ENCODE measurements at places on chromosomes 7 and 10.
A peak's percentile ranks its signal among the peaks of the same experiment; 100 is the strongest.

DNA sequence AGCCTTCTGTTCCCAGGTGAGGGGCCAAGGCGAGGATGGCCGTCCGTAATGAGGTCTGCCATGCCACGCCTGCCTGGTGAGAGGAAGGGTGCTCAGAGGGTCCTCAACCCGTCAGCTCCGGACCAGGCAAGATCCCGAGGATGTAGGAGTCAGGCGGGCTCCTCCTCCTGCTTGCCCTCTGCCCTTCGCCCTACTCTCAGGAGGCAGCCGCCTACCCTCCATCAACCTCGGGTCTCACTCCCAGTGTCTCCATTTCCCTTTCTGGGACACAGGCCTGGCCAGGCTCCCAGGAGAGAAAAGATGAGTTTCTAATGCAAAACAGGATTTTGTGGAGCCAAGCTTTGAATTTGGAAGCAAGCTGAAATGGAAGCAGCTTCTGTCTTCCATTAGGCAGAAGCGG is 184.0 kb downstream of the PTPN20 start:
- DNase-seq: no peak

DNA sequence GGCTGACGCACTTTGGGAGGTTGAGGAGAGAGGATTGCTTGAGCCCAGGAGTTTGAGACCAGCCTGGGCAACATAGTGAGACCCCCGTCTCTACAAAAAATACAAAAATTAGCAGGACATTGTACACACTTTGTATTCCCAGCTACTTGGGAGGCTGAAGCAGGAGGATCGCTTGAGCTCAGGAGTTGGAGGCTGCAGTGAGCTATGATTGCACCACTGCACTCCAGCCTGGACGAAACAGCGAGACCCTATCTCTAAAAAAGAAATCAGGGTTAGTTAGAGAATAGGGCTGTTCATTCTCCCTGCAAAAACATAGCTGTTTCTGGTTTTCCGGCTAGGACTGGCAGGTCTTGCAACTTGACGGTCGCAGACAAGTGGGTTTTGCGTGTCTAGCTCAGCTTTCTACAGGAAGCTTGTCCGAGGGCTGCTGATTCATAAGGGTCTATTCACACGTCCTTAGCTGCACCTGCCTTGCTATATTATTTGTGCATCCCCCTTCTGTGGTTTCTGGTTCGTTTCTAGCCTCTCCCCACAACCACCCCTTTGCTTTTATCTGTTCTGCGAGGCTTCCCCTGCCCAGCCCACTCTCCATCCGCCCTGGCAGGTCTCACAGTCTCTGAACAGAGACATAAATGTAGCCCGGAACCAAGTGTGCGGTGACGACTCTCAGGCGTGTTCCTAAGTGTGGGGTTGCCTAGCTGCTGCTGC is 10.7 kb downstream of the AMZ1 start:
- no peak for DNase-seq

DNA sequence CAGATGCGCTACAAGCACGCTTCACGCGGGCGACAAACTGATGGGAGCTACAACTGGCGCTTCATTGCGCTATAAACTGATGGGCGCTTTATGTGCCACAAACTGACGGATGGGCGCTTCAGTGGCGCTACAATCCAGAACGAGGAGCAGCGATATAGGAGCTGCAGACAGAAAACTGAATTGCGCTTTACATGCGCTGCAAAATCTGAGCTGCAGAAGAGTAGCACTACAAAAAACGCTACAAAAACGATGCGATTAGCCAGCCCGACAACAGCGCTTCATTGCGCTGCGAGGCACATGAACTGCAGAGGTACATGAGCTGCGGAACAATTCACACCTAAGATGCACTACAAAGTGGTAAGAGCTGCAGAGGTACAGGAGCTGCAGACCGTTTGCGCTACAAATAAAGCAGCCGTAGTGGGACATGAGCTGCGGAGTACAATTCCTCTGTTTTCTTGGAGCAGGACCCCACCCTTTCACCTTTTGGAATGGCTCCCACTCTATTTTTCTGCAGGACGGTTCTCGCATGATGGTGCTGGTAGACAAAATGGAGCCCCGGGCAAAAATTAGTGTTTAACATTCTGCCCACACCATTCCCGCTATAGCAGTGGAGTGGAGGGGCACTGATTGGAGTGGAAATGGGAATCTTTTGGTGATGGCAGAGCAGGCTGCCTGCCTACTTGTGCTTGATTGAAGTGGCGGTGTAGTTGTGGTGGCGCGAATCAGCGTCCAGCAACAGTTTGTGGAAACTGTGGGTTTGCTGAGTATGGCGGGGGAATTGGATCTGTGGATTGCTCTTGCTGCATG is 1.2 kb upstream of the SGCE start:
- DNase-seq: peak; percentile 26

DNA sequence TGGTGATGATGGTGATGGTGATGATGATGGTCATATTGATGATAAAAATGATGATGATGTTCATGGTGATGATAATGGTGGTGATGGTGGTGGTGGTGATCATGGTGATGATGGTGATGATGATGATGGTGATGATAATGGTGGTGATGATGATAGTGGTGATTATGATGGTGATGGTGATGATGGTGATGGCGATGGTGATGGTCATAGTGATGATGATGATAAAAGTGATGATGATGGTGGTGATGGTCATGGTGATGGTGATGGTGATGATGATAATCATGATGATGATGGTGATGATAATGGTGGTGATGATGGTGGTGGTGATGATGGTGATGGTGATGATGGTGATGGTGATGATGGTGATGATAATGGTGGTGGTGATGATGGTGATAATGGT is 478.7 kb downstream of the TYW1 start:
- DNase-seq: no peak

Measured in astrocyte (in vitro differentiated cells and primary cell).